ENCODE measurements at places on chromosomes 1 and 21. TPM values are rescaled to one million over a fixed set of nuclear protein-coding genes. Genes with fewer than 3 reads are reported as not detected.

RASAL2 gene
- 34.1 TPM for total RNA-seq

HSD3B2 gene
- not detected for total RNA-seq

GRCh38 chr1:94160811-94161210, 39.9 kb upstream of the ABCA4 start:
- DNase-seq: no peak
- no peak overlapping the region for H3K27ac ChIP-seq
- H3K27me3 ChIP-seq: no peaks in the 10 kb centered on the region
- H3K4me3 ChIP-seq: no peak overlapping the region
- no peaks in the 10 kb centered on the region for H3K4me1 ChIP-seq

MRAP gene
- total RNA-seq: not detected

DNA sequence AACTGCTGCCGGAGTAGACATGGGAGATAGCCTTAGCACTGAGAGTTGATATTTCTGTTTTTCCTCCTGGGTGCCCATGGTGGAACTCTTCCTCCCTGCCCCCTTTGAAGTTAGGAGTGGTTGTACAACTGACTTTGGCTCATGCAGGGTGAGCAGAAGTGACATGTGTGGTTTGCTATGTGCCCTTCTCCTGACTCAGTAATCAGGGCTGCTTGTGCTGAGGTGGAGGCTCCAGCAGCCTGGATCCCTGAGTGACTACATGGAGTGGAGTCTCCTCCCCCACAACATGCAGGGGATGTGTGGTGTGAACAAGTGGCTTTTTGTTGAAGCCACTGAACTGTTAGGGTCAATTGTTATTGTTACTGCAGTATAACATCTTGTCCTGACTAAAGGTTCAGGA, 261.6 kb downstream of the CAMTA1 start:
- H3K27ac ChIP-seq: no peak overlapping the region
- H3K36me3 ChIP-seq: no peaks in the 10 kb centered on the region
- H3K4me1 ChIP-seq: no peaks in the 10 kb centered on the region
- no peaks in the 10 kb centered on the region for H3K27me3 ChIP-seq

GRCh38 chr1:156082309-156083091, at the start of gene MEX3A:
Gene MEX3A, minus strand, starts transcription at chr1:156082465. Its CDS starts 467 bp downstream, at chr1:156081998.
- H3K4me1 ChIP-seq: peaks cover 23% of the 10 kb centered on the region
- peak within 1 kb of the TSS; percentile 3 for H3K27ac ChIP-seq
- peak within 1 kb of the TSS; percentile 59 for H3K4me3 ChIP-seq

DNA sequence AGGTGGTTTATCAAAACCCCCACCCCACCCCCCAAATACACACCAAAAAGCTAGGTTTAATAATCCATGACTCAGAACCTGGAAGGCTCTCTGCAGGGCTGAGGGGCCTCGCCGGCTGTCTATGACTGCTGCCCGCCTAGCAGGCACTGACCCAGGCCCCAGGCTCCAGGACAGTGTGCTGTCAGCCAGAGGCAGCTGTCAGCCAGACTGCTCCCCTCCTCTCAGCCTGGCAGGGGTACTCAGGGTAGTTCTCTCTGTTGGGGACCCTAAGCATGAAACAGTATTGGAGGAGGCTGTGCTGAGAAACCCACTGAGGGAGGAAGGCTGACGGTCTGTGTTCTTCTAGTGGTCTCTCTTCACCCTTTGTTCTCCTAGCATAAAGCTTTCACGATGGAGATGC, 90.3 kb downstream of the CCDC185 start:
- H3K27me3 ChIP-seq: no peaks in the 10 kb centered on the region
- DNase-seq: no peak
- H3K27ac ChIP-seq: no peak overlapping the region
- no peaks in the 10 kb centered on the region for H3K36me3 ChIP-seq

CHAF1B gene
- 1.2 TPM for total RNA-seq
